ENCODE measurements at places on chromosomes 3 and 15.

GRCh38 chr3:58470363-58471024 is 21.4 kb upstream of the KCTD6 start:
- no peak for DNase-seq

- no peak for DNase-seq
These were observed 2.0 kb upstream of the SLC24A1 start for GRCh38 chr15:65619626-65620290.

GRCh38 chr15:41894251-41894790 is 468 bp upstream of the SPTBN5 start:
- DNase-seq, result no peak

GRCh38 chr3:31744913-31745312 is 212.2 kb downstream of the STT3B start:
- DNase-seq, result no peak

DNA sequence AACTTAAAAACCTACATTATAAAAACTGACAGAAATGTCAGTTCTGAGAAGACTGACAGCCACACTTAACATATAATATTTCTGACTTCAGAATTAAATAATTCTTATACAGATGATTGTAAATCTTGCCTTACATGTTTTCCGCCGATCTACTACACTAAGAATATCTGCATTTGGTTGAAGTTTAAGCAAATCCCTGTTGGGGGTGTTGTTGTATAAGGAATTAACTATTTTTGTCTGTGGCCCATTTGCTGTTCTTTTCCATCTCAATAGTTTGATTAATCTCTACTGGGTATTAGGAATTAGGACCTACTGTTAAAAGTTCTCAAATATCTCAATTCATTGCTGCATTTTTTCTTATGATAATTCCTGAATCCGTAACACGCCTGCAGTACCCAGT is 838.3 kb upstream of the ROBO1 start:
- no peak for DNase-seq

DNA sequence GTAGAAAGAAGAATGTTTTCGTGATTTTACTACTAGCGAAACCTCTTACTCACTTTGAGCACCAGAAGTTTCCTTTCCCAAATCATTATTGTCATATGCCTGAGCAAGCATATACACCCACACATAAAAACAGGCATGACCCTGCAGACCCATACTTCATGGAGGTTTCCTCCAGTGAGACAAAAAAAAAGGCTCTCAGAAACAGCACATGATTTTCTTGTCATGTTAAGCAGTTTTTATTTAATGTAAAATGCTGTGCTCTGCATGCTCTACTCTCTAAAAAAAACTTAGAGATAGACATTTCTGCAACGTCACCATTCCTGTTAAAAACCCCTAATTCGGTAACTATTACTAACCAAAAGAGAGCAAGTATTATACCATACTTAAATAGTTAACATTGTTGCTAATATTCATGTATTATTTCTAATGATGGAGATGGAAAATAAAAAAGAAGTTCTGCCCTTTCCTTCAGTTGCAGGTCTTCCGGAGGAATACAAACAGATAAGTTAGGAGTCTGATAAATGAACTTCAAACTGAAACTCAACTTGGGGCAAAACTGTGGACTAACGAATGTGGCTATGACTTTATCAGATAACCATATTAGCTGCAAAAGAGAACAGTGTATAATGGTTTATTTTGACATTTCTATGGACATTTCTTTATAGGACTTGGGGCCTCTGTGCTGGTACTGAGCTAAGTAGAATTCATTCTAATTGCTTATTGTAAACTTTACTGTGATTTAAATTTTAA is 15.9 kb downstream of the CD200R1 start:
- DNase-seq, result no peak

GRCh38 chr15:73812806-73813465 is 59.8 kb upstream of the INSYN1 start:
- no peak for DNase-seq

DNA sequence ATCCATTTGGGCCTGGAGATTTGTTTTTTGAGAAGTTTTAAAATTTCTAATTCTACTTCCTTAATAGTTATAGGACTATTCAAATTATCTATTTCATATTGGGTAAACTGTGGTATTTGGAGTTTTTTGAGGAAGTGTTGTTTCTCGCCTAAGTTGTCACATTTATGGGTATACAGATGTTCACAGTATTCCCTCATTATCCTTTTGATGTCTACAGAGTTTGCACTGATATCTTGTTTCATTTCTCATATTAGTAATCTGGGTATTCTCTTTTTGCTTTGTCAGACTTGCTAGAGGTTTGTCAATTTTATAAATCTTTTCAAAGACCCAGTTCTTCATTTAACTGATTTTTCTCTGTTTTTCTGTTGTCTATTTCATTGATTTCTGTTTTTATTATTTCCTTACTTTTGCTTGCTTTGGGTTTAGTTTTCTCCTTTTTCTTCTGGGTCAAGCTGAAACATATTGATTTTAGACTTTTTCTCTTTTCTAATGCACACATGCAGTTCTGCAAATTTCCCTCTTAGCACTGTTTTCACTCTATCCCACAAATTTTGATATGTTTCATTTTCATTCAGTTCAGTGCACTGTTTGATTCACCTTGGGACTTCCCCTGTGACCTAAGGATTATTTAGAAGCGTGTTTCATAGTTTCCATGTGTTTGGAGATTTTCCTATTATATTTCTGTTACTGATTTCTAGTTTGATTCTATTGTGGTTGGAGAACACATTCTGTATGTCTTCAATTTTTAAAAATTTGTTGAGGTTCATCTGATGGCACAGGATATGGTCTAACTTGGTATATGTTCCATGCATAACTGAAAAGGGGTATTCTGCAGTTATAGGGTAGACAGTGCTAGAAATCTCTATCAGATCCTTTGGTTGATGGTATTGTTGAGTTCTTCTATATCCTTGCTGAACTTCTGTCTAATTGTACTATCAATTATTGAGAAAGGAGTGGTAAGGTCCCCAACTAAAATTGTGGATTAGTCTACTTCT is 79.6 kb downstream of the SUMF1 start:
- no peak for DNase-seq
